Jurkat, Clone E6-1 (cell line): ENCODE measurements at places on chromosomes 7 and 10.

GRCh38 chr7:69596723-69597277 is 1.5 kb upstream of the AUTS2 start:
- DNase-seq: no peak

DNA sequence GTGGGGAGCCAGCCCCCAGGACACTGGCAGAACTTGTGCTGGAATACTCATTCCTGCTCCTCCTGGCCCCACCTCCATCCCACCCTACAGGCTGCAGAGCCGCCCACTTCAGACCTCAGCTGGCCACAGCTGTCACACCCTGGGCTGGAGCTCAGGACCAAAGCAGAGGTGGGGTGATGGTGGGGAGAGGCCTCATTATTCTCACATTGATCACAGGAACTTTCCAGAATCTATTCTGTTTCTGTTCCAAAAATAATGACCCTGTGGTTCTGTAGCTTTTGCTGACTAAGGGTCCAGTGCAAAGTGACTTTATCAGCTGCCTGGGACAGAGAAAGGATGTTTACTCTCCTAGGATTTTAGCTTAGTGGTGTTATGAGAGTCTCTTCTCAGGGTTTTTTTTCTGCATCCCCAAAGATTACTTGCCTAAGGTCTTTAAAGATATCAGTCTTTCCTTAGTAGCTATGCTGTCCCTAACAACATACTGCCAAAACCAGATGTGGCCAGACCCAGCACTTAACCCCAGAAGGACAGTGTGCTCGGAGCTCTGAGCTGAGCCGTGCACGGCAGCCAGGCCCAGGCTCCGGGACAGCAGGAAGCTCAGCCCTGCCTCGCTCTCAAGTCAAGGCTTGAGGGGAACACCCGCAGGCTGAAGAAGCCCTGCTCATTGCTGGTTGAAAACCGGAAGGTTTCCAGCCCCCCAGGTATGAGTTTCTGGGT is 223.3 kb downstream of the MLLT10 start:
- no peak for DNase-seq

DNA sequence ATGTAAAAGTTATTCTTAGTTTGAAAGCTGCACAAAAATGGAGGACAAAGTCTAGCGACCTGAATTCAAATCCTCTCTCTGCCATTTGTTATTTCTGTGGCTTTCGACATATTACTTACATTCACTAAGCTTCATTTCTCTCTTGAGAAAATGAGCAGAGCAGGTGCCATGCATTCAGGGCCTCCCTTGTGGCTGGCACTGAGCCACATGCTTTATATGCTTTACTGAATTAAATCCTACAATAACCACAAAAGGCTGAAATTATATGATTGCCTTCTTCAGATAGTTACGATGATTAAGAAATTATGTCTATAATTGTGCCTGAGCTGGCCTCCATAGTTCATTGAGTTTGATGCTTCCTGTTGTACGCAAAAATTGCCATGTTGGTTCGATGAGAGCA is 98.7 kb downstream of the NPSR1 start:
- no peak for DNase-seq

DNA sequence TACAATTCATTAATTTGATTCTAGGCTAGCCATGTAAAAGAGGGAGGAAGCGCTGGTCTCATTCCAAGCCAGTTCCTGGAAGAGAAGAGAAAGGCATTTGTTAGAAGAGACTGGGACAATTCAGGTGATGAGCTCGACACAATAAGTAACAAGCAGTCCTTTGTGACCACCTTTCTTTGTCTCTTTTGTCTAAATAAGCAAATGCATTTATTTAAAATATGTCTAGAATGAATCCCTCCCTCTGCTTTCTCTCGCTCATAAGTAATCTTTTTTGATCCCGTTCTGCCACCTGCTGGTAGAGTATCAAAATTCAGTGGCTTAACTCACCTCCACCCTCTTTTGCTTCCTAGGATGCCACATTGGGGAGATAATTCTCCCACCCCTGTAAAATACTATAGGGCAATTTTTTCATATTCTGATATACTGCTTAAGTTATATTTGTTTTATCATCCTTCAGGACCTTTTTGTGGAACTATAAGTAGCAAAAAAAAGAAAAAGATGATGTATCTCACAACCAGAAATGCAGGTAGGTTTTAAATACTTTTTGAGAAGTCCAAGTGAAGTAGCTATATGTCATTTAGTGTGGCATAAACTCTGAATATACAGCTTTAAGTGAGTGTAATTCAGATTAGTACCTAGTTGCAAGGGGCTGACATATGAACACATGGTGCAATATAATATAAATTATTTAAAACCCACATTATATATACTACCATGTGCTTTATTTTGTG is 91.5 kb downstream of the GSDME start:
- peak; percentile 47 for DNase-seq

GRCh38 chr10:120385992-120386391 is 71.0 kb upstream of the PLPP4 start:
- DNase-seq: no peak

GRCh38 chr10:69866688-69867461 is 65.2 kb downstream of the COL13A1 start:
- no peak for DNase-seq

DNA sequence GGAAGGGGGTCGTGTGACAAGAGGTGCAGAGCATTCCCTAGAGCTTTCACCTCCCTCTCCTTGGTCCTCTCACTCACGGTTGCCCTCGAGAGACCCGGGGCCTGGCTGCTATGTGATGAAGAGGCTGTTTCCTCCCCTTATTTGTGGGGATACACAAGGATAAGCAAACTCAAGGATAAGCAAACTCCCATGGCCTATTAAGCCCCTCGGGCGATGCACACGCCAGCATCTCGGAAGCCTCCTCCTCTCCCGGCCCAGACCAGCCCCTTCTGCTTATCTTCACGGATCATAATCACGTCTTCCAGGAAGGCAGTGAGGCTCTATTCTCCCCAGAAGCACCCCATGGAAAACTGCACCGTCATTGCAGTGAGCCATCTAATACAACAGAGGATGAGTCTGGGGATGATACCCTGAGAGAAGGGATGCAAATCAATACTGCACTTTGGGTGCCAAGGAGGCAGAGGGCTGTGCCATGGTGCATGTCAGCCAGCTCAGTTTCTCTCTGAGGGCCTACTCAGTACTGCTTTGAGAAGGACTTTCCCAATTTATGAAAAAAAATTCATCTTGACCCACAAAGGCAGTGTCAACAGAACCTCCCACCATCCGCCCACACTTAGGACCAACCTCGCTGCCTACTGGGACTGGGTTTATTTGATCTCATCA is 22.2 kb downstream of the TMEM273 start:
- DNase-seq: no peak

- DNase-seq: no peak
Measured at GRCh38 chr10:17064435-17064834, 65.2 kb downstream of the CUBN start.

- DNase-seq: no peak
Measured at GRCh38 chr10:114663626-114664025, 5.6 kb upstream of the ABLIM1 start.

- no peak for DNase-seq
Measured at GRCh38 chr10:3548702-3549101, 236.3 kb downstream of the KLF6 start.

DNA sequence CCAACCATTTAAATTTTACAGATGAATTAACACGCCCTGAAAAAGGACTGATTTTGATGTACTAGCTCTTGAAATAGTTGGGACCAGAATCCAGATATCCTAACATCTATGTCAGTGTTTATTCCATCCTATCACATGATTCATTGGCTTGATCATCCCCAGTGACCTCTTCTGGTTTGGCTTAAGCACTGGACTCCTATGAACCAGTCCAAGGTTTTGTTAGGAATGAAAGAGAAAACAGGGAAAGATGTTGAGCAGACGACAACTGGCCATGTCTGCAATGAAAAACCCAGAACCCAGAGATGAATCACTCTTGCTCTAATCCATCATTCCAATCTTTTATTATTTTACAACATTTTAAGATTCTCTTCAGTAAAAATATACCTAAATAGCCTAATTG is 1080.9 kb downstream of the SORCS1 start:
- no peak for DNase-seq

GRCh38 chr7:44224974-44225565 is 24.3 kb downstream of the YKT6 start:
- no peak for DNase-seq

DNA sequence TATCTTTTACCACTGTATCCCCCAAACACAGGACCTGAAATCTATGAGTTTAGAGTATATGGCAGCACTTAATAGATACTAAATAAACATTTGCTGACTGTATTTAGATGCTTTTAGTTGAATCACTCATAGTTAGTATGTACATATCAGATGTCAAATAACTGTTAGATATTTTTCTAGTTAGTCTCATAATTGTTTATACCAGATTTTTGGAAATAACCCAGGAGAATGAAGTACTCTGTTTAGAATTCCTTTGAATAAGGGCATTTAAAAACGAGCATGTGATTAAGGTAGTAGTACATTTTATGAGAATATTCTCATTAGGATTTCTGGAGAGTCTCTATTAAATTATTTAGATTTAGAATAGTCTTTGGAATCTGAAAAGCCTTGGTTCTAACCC is 22.3 kb upstream of the ZEB1 start:
- DNase-seq: no peak

- DNase-seq: no peak
Measured at GRCh38 chr10:131016556-131016955, 295.0 kb downstream of the TCERG1L start.

- DNase-seq: no peak
Measured at GRCh38 chr10:115084277-115084850, 8.8 kb upstream of the ATRNL1 start.

DNA sequence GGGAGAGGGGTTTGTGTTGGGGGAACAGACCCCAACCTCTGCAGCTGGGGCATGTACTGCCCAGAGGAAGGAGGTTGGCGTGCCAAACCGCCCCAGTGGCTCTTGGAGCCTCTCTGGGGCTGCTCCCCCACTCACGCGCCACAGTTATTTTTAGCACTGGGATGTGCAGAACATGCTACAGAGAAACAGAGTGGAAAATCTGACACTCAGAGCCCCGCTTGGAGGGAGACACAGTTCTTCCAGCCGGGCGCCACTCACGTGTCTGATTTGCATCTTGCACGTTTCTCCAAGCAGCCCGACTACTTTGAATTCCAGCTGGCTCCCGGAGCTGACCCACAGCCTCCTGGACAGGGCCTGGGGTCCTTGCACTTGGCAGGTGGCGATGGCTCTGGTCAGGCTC is 182.0 kb downstream of the RPS24 start:
- no peak for DNase-seq

GRCh38 chr7:23234569-23235296 is 11.8 kb upstream of the GPNMB start:
- no peak for DNase-seq

DNA sequence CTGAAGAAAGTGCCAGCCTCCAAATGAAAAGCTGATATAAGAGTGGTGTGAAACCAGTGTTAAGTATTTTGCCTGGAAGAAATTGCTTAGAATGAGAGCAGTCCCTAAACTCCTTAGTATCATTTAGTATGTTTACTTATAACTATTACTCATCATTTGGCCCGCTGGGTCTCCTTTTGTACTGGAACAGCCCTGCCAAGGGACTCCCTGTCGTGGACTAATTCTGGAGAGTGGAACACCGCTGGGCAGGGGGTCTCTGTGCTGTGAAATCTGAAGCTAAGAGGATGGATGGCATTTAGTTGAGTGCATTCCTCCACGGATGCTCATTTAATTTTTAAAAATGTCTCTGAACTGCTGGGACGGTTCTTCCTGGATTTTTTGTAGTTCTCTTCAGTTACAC is 889.9 kb upstream of the C7orf33 start:
- DNase-seq: no peak

GRCh38 chr7:99409806-99410205 is 1.0 kb downstream of the BUD31 start:
- DNase-seq: no peak

DNA sequence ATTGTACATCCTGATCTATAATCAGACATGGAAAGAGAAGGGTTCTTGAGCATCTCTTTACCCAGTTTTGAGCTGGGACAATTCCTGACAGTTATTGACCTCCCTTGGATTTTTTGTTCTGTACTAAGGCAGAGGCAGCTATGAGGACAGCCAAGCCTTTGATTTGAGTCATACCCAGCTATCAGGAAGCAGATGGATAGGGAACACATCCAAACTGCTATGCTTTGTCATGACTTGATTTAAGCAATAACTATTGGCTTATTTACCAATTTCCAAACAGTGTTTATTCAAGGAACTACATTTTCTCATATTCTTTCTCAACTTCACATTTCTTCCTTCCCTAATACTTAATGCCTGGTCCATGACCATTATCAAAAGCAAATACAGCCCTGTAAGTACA is 396.4 kb upstream of the STEAP1 start:
- DNase-seq: no peak

DNA sequence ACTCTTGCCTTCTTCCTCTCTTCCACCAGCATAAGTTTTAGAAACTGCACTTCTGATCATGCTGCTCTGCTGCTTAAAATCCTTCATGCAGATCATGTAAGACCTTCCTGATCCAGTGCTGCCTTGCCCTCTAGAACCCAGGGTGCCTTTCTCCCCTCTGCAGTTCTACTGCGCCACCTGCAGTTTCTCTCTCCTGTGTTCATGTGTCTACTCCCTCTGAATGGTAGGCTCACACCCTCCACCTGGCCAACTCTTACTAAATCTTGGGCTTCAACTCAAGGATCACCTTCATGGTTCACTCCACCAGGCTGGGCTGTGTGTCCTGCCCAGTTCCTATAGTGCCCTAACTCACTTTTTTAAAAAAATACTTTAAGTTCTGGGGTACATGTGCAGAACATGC is 174.6 kb upstream of the ITGB1 start:
- peak; percentile 61 for DNase-seq

DNA sequence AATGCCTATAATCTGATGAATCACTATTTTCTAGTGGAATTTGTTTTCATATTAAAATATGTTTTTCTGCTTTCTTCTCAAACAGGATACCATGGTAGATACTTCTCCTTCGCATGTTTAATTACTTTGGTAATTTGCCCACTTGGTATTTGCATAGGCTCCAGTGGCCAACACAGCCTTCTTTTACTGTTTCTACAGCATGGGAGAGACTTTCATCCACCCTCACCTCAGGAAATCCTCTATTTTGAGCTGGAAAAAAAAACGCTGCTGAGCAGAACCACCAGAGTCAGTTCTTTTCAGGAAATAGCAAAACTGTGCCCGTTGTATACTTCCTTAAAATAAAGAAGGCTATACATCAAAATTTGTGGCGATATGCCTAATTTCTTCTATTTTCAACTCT is 213.3 kb downstream of the MDFIC start:
- DNase-seq: no peak

- no peak for DNase-seq
Measured at GRCh38 chr10:42987121-42987541, 89.7 kb upstream of the RET start.

DNA sequence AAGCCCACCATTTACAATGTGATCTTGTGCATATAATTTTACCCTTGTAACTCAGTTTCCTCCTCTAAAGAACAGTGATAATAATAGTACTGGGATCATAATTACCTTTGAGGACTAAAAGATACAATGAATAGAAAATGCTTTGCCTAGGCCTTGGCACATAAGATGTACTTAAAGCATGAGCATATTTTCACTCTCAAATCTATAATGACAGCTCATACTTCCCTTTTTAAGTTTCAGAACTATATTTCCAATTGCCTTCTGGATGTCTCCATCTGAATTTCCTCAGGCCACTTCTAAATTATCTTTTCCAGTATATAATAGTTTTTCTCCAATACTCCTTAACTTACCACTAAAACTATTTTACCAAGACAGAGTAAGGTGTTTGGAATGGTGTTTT is 13.3 kb upstream of the ITGB8 start:
- DNase-seq: no peak
